ENCODE measurements at places on chromosomes 1 and 21. TPM values are rescaled to one million over a fixed set of nuclear protein-coding genes. Genes with fewer than 3 reads are reported as not detected.
A peak's percentile ranks its signal among the peaks of the same experiment; 100 is the strongest.

Gene ANKRD65
- total RNA-seq: 48.8 TPM

Gene CGN
- 3.9 TPM for total RNA-seq

Gene SH2D2A
- 1.8 TPM for total RNA-seq

Gene RHEX
- total RNA-seq: 0.15 TPM

Gene NTNG1
- total RNA-seq: 0.83 TPM

Gene SUSD4
- total RNA-seq: 47.0 TPM

DNA sequence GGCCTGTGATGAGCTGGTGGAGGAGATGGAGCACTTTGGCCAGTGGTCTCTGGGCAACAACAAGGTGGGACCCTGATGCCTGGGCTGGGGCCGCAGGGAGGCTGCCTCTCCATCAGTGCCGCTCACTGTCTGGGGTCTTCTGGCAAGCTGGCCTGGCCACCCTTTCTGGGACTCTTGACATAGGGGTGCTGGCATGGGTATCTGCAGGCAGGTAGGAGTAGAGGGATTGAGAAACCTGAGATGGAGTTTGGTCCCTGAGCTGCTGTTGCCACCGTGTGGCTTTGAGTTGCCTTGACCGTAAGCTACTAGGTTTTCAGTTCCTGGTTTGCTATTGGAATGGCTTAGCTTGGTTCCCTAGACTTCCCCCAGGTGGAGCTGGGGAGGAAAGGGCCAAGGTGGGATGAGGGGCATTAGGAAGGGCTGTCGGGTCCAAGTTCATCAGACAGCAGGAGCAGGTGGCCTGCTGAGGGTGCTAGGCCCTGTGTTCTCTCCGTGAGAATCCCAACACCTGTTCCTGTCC lies 13.2 kb upstream of the MFN2 start:
- H3K36me3 ChIP-seq: no peaks in the 10 kb centered on the region
- no peaks in the 10 kb centered on the region for H3K27me3 ChIP-seq
- H3K4me3 ChIP-seq: no peak overlapping the region
- DNase-seq: peak; percentile 29

- DNase-seq: no peak
- no peak overlapping the region for H3K27ac ChIP-seq
- no peaks in the 10 kb centered on the region for H3K36me3 ChIP-seq
- no peaks in the 10 kb centered on the region for H3K4me1 ChIP-seq
These were observed 297.6 kb upstream of the RUNX1 start for GRCh38 chr21:35346697-35347096.

GRCh38 chr1:219027146-219027673 lies 146.5 kb upstream of the LYPLAL1 start:
- no peak overlapping the region for H3K27ac ChIP-seq
- H3K4me1 ChIP-seq: no peaks in the 10 kb centered on the region
- no peak for DNase-seq

DNA sequence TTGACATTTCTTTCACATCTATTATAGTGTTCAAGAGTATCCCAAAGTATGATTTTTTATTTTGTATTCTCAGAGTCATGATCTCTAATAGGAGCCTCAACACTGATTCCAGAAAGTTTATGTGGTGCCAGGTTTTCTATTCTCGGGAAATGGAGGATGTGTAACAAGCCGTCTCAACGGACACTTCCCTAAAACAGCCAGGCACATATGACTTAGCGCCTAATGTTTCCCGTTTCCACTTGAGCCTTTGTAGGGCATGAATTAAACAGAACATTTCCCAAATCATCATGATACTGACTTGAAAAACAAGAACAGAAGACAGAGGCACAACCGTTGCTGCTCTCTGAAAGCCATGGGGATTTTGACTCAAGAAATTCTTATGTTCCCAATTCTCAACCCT lies 8.0 kb downstream of the CYYR1 start:
- no peaks in the 10 kb centered on the region for H3K4me1 ChIP-seq
- no peaks in the 10 kb centered on the region for H3K36me3 ChIP-seq
- H3K27ac ChIP-seq: no peak overlapping the region
- no peaks in the 10 kb centered on the region for H3K27me3 ChIP-seq
- DNase-seq: no peak

GRCh38 chr1:25443030-25443699 lies 12.5 kb downstream of the MACO1 start:
- DNase-seq: no peak
- no peak overlapping the region for H3K27ac ChIP-seq
- H3K4me3 ChIP-seq: no peak overlapping the region
- no peaks in the 10 kb centered on the region for H3K27me3 ChIP-seq
- H3K36me3 ChIP-seq: no peaks in the 10 kb centered on the region

DNA sequence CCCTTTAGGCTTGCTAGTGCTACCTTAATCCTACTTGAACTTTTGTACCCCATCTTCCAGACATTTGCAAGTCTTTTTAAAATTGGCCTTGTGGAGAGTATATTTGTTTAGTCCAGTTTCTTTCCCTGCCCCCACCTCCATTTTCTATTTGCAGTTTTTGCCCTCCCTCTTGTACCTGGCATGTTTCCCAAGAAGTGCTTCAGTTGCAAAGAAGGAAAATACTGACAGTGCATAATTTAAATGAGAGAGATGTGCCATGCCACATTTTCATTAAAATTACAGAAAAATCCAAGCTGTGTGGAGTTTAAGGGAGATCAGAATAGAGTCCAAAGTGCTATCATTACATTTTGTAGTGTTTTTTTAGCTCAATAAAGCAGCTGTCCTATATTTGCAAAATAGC lies 150.0 kb upstream of the ADGRL2 start:
- no peak overlapping the region for H3K4me3 ChIP-seq
- no peaks in the 10 kb centered on the region for H3K27me3 ChIP-seq
- no peak for DNase-seq
- H3K27ac ChIP-seq: no peak overlapping the region

DNA sequence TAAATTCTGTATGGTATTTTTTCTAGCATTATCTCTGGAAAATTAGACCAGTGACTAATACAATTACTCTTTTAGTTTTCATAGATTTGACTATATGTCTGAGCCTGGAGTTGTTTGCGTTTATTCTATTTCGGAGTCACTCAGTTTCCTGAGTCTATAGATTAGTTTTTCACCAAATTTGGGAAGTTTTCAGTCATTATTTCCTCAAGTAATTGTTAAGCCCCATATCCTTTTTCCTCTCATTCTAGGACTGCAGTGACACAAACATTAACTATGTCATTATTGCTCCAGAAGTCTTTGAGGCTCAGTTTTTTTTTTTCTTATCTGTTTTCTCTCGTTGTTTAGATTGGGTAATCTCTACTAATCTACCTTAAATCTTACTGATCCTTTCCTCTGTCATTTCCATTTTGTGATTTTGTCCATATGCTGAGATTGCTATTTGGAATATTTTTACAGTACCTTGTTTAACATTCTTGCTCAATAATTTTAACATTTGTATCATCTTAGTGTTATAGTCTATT lies 886.2 kb downstream of the LTN1 start:
- no peaks in the 10 kb centered on the region for H3K27me3 ChIP-seq
- H3K27ac ChIP-seq: no peak overlapping the region
- DNase-seq: no peak
- H3K4me1 ChIP-seq: peaks cover 3% of the 10 kb centered on the region

DNA sequence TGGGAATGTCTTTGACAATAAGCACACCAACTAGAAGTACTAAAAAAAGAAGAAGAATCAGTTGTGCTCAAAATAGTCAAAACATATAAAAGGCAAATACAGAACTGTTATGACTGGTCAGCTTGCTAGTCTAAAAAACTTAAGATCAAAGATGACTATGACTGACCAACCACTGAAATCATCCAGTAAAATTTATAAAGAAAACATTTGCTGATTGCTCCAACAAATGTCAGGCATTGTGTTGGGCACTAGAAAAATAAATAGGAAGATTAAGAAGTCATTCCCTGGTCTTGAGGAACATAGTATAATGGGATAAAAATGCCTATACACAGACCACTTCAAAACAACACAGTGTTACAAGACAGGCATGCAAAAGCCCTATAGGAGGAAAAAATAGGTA lies 9.3 kb upstream of the ANGPTL3 start:
- no peaks in the 10 kb centered on the region for H3K27me3 ChIP-seq
- no peak overlapping the region for H3K27ac ChIP-seq
- no peak for DNase-seq
- no peak overlapping the region for H3K4me3 ChIP-seq
- H3K36me3 ChIP-seq: no peaks in the 10 kb centered on the region

- no peak overlapping the region for H3K4me3 ChIP-seq
- no peaks in the 10 kb centered on the region for H3K36me3 ChIP-seq
- no peak for DNase-seq
- H3K27ac ChIP-seq: no peak overlapping the region
- peaks cover under 1% of the 10 kb centered on the region for H3K4me1 ChIP-seq
These were observed 33.6 kb downstream of the WNT2B start for GRCh38 chr1:112542206-112542973.

GRCh38 chr1:1132042-1132950 lies 16.4 kb upstream of the C1orf159 start:
- H3K27ac ChIP-seq: no peak overlapping the region
- no peaks in the 10 kb centered on the region for H3K4me1 ChIP-seq
- H3K4me3 ChIP-seq: no peak overlapping the region
- H3K36me3 ChIP-seq: no peaks in the 10 kb centered on the region
- H3K27me3 ChIP-seq: no peaks in the 10 kb centered on the region
- no peak for DNase-seq

DNA sequence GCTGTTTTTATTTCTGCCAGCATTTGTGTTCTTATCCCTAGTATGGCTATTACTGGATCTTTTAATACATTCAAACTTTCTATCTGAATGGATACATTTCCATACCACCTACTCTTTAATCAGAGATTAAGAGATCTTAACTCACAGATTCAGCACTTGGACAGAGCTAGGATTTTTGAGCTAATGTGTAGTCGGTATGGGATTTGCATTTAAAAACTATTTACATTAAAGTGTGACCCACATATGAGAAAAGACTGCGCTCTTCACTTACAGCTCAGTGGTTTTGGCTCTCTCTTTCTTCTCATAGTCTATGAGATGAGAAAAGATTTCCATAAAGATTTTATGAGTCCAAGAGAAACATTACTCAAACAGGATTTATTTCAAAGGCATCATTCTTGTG lies 16.4 kb downstream of the HMGB4 start:
- no peak for DNase-seq
- H3K4me1 ChIP-seq: no peaks in the 10 kb centered on the region
- no peak overlapping the region for H3K27ac ChIP-seq
- H3K36me3 ChIP-seq: no peaks in the 10 kb centered on the region
- no peaks in the 10 kb centered on the region for H3K27me3 ChIP-seq

GRCh38 chr1:78617615-78618026 lies 2.6 kb upstream of the IFI44L start:
- H3K4me3 ChIP-seq: no peak overlapping the region
- peaks cover 2% of the 10 kb centered on the region for H3K4me1 ChIP-seq
- H3K27ac ChIP-seq: no peak overlapping the region
- H3K36me3 ChIP-seq: no peaks in the 10 kb centered on the region
- no peaks in the 10 kb centered on the region for H3K27me3 ChIP-seq

GRCh38 chr1:55326496-55327243 lies 111.5 kb upstream of the USP24 start:
- H3K27ac ChIP-seq: no peak overlapping the region
- no peak for DNase-seq
- H3K36me3 ChIP-seq: no peaks in the 10 kb centered on the region
- no peak overlapping the region for H3K4me3 ChIP-seq
- no peaks in the 10 kb centered on the region for H3K27me3 ChIP-seq
- H3K4me1 ChIP-seq: no peaks in the 10 kb centered on the region

DNA sequence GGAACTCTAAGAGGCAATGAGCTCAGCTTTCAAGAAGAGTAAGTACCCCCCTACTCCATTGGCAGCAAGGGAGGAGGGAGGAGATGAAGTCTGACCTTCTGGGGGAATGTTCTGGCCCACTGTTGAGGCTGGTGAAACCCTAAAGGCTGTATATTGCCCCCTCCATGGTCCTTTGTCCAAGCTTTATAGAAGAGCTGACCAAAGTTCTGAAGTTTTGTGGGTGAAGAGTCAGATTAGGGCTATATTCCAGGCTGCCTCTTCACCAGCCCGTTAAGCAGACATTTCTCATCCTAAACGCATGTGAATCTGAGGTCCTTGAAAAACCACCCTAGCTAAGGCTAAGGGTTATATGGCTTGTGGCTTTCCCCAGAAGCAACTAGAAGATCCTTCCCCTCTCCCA lies 1.4 kb downstream of the C1orf94 start:
- H3K27me3 ChIP-seq: no peaks in the 10 kb centered on the region
- no peaks in the 10 kb centered on the region for H3K4me1 ChIP-seq
- no peak overlapping the region for H3K4me3 ChIP-seq
